ENCODE measurements at places on chromosomes 12 and 14.
A peak's percentile ranks its signal among the peaks of the same experiment; 100 is the strongest.

DNA sequence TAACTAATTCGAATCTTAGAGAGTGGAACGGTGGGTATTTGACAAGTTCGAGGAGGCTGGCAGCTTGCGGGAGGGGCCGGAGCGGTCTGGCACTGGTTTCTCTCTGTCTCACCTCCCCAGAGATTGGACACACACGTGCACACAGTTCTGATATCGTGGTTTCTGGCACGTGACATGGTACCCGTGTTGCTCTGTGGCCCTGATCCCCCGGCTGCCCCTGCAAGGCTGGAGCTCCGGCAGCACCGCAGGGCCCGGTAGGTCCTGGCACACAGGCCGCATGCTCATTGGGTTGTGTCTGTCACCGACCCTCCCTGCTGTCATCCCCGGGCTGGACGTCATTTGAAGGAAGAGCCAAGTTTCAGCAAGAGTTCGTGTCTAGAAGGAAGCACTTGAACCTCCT lies 82.7 kb downstream of the PPP2R5C start:
- no peak for DNase-seq

DNA sequence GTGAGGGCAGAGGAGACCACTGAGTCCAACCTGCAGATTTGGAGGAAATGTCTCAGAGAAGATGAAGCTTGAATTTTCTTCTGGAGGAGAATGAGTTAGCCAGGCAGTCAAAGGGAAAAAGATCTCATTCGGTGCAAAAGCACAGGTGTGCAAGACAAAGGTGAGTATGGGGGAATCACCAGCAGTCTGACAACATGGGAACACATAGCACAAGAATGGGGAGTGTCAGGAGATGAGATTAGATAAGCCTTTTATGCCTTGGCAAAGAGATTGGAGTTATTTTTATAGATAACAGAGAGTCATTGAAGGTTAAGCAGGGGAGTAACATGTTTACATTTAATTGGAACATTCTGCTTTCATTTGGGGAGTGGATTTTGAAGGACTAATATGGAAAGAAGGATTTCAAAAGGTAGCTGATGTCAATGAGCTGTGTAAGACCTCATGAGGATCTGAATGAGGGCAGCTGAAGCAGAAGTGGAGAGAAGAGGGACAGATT lies 171.3 kb upstream of the NTF3 start:
- no peak for DNase-seq

GRCh38 chr14:89365061-89365801 lies 51.8 kb downstream of the FOXN3 start:
- no peak for DNase-seq

- DNase-seq = no peak
Measured at GRCh38 chr14:90620568-90621077, 195.6 kb downstream of the TTC7B start.

- no peak for DNase-seq
Measured at GRCh38 chr14:75877292-75877691, 104.5 kb downstream of the TGFB3 start.

- no peak for DNase-seq
Measured at GRCh38 chr14:87468531-87468930, 524.5 kb downstream of the GALC start.

DNA sequence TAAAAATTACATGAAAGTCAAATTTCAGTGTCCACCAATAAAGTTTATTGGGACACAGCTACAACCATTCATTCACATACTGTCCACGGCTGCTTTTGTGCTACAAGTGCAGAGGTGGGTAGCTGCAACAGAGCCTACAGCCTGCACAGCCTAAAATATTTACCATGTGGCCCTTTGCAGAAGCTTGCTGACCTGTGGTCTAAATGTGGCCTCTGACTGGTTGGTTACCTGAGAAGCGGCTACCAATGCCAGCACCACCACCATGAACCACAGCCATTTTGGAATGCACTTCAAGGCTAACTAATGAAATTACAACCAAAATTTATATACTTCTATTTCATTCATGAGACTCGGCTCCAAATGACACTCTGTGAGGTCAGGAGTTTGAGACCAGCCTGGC lies 58.6 kb downstream of the NT5DC3 start:
- DNase-seq = no peak

DNA sequence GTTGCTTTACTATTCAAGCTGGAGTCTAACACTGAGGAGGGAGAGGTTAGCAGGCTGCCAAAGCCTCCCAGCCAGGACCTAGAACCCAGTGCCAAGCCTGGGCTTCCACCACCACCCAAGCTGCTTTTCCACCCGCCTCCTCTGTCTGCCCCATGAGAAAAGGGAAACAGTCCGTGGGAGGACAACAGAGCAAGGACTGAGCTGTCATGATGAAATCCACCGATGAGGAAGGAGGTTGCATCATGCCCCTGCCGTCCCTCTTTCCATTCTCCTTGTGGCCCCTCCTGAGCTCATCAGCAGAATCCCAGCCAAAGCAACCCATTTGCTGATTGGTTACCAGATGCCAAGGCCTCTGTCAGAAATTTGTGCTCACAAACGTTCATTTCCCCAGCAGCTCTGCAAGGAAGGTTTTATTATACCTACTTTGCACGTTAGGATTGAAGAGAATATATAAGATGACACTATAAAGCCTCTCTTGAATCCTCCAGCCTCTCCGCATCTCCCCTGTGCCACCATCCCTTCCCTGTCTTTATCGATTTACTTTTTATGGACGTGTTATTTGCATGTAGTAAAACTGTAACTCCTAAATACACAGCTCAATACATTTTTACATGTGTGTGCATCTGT lies 6.3 kb upstream of the SERPINA1 start:
- no peak for DNase-seq

GRCh38 chr12:3152011-3152511 lies 74.9 kb downstream of the TSPAN9 start:
- DNase-seq = no peak

DNA sequence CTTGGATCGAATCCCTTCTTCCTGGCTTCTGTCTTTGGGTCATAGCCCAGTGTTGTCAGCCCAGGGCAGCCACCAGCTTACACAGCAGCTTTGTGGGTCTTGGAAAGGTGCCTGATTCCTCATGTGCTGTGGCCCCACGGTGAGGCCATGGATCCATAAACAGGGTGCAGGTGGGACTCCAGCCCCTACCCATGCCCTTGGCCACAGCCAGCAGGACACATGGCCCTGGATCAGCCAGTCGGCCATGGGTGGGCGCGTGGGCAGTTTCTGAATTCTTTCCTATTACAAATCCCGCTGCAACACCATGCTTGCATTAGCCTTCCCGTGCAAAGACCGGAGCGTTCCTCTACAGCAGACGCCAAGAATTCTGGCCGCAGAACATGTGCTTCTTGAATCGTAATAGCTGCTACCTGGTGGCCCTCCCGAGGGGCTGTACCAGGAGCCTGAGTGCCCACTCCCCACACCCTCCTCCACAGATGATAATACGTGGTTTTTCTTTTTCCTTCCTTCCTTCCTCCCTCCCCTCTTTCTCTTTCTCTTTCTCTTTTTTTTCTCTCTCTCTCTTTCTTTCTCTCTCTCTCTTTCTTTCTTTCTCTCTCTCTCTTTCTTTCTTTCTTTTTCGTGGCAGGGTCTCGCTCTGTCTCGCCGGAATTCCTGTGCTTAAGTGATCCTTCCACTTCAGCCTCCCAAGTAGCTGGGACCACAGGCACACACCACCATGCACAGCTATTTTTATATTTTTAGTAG lies 2.9 kb upstream of the MMP17 start:
- DNase-seq = peak; percentile 33

DNA sequence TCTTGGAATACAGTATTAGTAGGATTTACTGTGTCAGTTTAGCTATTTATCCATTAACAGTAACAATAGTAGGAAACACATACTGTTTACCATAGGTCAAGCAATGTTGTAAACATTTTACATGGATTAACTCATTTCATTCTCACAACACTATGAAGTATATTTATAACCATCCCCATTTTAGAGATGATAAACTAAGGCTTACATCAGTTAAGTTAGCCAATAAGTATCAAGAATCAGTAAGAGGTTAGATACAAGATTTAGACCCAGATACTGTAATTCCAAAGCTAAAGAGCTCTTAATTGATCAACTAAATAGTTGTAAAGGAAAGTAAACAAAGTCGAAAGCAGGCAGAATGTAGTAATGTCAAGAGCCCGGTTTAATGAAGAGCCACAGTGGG lies 1.1 kb downstream of the SYNJ2BP start:
- DNase-seq = no peak

DNA sequence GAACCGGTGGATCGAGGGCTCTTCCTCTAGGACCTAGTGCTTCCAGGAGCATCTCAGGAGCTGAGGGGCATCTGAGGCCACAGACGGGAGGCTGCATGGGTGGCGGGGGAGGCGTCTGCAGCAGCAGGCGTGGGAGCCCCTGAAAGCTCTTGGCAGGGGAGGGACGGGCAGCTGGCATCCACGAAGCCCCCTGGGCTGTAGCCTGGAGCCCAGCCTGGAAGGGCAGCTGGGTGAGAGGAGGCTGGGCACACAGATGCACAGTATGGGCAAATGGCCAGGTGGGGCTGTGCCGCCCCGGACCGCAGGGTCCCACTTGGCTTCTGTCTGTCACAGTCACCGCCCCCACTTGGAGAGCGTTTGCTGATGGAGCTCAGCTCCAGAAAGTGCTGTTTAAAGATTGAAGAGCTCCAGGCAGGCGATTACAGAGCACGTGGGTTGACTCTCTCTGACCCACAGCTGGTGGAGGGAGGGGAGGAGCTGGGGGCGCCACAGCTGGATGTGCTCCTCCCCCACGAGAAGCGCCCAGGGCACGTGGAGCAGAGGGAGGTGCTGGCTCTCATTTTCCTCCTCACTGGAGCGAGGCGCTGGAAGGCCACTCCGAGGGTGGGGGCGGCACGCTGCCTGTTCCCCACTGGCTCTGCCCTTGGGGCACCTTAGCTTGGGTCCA lies 155.0 kb upstream of the C14orf180 start:
- DNase-seq = peak; percentile 69

DNA sequence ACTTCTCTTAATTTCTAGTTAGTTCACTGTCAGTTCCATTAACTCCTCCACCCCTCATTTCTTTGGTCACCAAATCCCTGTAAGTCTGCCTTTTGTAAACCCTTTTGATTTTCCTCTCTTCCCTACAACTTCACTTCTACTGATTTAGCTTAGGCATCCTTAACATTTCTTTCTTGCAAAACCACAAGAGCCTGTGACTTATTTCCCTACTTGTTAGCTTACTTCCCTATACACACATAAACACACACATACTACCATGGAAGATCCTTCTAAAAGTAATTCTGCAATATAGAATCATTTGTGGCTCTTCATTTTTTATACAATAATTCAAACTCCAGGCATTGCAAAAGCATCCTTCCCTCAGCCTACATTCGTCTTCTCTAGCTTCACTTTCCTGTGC lies 494.3 kb upstream of the USP15 start:
- no peak for DNase-seq

DNA sequence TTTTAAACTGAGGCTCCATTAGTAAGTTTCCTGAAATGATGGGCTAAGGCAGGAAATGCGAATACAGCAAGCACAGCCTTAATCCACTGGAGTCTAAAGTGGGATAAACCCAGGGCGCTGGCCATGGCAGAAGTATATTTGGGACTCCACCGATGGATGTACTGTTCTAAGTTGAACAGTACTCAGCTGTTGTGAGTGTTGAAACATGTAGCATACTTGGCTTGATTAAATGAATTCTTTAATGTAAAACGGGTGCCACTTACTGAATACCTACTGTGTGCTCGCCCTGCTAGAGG lies 996 bp downstream of the SSPN start:
- DNase-seq = no peak

DNA sequence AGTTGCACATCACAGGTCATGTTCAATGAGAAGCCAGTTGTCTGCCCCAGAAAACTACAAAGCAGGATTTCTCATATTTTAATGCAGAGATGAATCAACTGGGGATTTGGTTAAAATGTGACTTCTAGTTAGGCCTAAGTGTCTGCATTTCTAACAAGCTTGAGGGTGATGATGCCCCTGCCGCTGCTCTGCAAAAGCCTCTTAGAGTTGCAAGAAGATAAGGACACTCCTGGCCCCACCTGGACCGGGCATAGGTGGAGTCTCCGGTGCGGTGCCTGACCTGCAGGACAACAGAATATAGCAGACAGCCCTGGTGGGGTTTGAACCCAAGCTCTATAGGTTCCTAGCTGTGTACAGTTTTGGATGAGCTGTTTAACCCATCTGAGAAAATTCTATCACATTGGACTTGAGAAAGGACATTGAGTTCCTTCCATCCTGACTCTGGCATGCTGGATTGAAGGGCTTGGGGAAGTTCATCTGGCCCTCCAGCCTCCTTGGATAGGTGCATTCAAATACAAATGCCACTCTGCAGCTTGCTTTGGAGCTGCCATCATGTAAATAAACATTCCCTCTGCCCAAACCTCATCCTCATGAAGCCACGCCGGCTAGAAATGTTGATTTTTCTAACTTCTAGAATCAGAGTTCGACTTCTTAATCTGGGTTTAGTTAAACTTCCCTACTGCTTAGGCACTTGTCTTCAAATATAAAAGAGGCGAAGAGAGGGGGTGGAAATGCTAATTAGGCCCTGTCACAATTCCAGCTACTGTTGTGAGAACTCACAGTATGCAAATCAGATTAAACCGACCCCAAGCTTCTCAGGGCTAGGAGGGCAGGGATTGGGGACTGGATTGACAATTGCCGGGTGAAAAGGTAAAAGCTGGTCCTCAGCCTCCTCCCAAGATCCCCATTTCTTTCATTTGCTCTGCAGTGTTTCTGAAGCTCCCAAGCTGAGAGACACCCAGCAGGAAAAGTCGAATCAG lies 1225.6 kb downstream of the VRK1 start:
- DNase-seq = no peak

DNA sequence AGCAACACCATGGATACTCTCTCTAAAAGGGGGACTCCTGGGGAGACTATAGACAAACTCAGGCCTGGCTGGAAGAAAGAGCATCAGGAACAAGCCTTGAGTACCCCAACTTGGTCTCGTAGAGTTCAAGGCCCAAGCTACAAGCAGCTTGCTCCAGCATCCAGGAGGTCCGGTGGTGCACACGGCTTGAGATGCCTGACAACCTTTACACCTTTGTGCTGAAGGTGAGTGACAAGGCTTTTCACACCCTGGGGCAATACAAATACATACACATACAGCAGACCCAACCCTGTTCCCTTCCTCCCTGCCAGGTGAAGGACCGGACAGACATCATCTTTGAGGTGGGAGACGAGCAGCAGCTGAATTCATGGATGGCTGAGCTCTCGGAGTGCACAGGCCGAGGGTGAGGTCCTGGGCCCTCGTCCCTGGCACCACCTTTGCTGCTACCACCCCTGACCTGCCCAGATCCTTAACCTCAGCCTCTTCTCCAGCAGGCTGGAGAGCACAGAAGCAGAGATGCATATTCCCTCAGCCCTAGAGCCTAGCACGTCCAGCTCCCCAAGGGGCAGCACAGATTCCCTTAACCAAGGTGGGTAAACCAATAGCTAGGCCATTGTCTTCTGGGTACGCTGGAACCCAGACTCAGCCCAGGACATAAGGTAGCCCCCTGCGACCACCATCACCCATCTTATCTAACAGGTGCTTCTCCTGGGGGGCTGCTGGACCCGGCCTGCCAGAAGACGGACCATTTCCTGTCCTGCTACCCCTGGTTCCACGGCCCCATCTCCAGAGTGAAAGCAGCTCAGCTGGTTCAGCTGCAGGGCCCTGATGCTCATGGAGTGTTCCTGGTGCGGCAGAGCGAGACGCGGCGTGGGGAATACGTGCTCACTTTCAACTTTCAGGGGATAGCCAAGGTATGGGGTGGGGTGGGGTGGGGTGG lies 41.2 kb downstream of the SH2B3 start:
- DNase-seq = no peak

GRCh38 chr14:38419579-38419978 lies 163.7 kb upstream of the CLEC14A start:
- DNase-seq = no peak

Measured in RPMI8226 (cell line).